ENCODE measurements at places on chromosomes 3 and 15.

GRCh38 chr3:113166719-113167492 is 44.5 kb upstream of the BOC start:
- DNase-seq, result no peak

DNA sequence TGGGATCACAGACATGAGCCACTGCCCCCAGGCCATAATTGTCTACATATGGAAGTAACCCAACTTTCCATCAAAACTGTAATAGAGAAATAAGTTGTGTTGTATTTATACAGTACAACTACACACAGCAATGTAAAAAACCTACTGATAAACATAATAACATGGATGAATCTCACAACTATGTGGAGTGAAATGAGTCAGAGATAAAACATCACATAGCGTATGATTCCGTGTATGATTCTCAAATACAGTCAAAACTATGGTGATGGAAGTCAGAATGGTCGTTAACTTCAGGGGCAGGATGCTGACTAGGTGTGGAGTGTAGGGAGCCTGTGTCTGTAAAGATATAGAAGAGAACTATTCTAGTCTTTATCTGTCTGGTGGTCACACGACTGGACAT is 332.7 kb upstream of the SLCO3A1 start:
- no peak for DNase-seq

DNA sequence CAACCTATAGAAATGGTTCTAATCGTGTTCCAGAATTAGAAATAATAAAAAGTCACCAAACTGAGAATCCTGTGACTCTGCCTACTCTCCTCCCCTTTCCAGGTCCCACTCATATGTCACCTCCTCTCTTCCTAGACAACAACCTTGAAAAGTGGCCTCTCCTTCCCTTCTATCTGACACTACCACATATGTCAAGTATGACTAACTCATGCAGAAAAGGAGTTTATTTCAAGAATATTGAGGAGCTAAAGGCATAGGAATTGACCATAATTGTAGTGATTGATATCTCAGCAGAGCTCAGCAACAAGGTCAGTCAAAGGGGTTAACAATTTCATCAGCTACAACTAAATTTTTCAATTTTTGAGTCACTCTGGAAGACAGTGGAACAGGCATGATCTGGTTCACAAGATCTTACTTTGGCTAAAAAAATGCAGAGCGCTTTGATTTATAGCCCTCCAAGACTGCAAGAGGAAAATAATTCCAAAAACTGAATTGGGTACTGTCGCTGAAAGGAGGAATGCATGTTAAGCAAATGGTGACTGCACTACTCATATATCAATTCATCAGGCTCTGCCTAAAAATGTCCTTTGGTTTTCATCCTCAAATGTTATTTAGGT is 160.6 kb upstream of the ARHGEF26 start:
- DNase-seq, result no peak

DNA sequence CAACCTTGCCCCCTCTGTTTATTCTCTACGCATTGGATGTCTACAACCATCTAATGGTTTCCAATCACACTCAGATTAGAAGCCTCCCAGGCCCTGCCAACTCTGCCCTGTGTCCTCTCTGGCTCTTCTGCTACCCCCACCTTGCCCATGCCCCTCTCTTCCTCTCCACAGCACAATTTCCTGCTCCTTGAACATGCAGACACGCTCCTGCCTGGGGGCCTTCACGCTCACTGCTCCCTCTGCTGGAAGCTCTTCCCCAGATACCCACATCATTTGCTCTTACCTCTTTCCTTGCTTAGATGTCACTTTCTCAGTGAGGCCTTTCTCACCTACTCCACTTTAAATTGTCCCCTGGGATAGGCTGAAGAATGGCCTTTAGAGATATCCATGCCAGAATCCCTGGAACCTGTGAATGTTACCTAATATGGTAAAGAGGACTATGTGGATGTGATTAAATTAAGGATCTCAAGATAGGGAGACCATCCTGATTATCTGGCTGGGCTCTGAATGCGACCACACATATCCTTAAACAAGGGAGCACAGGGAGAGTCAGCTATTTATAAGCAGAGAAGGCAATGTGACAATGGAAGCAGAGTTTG is 9.9 kb downstream of the KY start:
- peak; percentile 87 for DNase-seq

- DNase-seq, result no peak
Measured at GRCh38 chr15:79068790-79069189, 21.8 kb downstream of the RASGRF1 start.

DNA sequence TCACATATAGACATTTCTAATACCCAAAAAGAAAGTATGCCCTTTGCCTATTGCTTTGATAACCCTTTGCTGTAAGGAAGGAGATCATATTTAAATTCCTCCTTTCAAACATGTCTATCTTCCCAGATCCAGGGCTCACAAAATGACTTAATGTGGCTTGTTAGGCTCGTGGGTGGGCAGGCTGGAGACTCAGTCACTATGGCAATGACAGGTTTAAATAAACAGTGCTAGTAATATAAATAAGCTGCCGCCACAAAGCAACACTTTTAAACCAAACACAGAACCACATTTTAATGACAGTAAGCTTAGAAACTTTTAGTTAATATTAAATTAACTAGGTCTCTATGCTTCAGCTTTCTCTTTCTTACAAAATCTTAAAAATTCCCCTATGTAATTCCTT is 616.0 kb upstream of the NAALADL2 start:
- no peak for DNase-seq

DNA sequence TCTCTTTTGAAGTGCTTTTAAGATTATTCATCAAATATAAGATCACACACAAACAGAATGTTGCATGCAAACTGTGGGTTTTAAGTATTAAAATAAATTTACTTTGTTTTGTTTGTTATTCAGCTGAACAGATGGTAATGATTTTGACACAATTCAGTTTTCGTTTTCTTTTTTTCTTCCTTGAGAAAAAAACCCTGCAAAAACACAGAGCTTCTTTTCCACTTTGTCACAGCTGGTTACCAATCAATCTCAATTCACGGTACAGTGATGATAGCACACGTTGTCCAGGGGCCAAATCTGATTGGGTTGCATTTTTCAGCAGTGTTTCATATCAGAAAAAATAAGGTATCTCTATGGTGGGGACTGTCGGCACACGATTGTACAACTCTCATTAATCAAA is 473.6 kb downstream of the ROBO2 start:
- no peak for DNase-seq

- no peak for DNase-seq
Measured at GRCh38 chr3:146747928-146748327, 142.8 kb upstream of the PLSCR5 start.

DNA sequence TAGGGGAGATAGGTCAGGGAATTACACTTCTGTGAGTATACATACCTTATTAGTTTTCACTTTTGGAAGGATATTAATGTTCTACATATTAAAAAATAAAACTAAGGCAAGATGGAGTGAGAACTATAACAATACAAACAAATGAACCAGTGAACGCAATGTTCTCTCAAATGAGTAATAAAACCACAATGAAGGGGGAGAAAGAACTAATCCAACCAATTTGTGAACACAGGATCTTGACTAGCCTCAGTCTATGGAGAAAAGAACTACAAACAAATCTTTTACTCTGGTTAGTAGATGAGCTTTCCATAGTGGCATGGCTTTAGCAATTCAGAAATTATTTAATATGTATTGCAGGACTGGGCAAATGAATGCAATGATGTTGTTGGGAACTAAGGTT is 26.9 kb upstream of the ATOSA start:
- DNase-seq, result no peak

DNA sequence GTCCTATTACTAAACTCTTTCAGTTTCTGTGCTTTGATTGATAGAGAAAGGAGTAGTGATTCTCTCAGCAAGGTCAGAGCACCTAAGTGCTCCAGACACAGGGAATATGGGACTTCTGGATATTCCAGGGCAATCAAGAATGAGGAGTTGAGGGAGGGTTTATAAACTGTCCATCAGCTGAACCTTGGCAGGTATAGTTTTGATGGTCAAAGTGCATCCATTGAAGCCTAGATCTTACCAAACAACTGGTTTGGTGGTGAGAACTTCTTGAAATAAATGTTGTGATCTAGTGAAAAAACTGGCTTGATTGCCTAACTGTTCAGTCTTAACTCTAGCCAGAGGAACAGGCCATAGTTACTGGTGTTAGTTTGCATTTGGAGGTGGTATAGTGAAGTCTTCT is 207.0 kb upstream of the ONECUT1 start:
- DNase-seq, result no peak

DNA sequence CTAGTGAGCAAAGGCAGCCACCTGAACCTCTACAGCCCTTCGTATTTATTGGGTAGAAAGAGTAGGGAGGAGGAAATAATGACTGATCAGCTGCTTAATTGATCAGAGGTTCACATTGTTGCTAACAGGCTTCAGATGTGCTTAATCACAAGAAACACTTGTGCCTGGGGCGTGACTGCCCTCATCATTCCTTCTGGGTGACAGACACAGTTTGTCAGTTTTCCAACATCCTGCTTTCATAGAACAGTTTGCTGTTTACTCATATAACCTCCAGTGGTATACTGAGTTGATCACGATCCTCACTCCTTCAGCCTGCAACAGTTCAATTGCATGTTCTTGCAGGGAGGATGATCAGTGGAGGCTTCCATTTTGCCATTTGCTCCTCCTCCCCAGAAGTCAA is 13.6 kb upstream of the CASR start:
- DNase-seq, result no peak

- no peak for DNase-seq
Measured at GRCh38 chr3:55617385-55617784, 130.3 kb upstream of the WNT5A start.

DNA sequence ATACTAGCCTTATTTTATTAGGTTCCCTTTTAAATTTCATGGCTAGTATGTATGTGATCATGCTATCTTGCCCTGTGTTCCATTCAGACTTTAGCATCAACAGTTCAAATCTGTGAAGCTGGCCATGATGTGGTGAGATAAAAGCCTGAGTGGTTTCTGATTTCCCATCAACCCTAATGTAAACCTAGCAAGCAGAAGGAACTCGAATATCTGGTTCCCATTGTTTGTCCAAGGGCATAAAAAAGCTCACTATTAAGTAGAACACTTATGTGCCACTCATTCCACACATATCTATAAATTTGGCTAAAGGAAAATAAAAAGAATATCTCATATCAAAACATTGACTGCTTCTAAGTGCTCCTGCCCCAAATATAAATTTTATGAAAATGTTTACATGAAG is 311.7 kb downstream of the CADM2 start:
- DNase-seq, result no peak

GRCh38 chr3:171328419-171329082 is 131.7 kb downstream of the TNIK start:
- peak; percentile 80 for DNase-seq

DNA sequence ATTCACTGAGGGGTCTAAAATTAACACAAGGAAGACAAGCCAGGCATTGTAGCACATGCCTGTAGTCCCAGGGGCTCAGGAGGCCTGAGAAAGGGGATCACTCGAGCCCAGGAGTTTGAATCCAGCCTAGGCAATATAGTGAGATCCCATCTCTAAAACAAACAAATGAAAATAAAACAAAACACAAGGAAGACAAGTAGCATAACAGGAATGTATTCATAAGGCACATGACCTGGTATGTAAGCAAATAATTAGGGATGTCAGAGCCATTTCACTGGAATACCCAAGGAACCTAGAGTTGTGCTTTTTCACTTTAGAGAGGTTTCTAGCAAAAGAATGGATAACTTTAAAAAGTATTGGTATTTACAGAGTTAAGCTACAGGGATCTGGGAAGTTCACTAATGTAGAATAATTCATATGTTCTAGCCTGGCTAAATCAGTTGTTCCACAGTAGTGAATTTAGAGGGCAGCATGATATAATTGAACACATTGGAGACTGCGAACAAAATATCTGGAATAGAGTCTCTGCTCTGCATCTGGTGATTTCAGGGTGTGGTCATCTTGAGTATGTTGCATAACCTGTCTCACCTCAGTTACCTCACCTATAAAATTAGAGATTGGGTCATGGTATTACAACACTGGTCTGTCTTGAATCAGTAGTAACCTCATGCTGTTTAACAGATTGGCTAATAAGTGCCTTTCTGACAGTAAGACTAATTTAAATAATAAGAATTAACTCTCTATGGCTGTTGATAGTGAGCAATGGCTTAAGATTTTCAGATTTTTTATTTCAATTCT is 9.3 kb downstream of the GRAMD1C start:
- DNase-seq, result no peak

- DNase-seq, result peak; percentile 29
Measured at GRCh38 chr15:92068121-92068520, 214.6 kb downstream of the SLCO3A1 start.

- DNase-seq, result no peak
Measured at GRCh38 chr15:58387130-58387529, 44.7 kb upstream of the LIPC start.

- no peak for DNase-seq
Measured at GRCh38 chr15:43056696-43057095, 49.1 kb downstream of the UBR1 start.

GRCh38 chr15:89123181-89123525 is 34.9 kb downstream of the ABHD2 start:
- no peak for DNase-seq

DNA sequence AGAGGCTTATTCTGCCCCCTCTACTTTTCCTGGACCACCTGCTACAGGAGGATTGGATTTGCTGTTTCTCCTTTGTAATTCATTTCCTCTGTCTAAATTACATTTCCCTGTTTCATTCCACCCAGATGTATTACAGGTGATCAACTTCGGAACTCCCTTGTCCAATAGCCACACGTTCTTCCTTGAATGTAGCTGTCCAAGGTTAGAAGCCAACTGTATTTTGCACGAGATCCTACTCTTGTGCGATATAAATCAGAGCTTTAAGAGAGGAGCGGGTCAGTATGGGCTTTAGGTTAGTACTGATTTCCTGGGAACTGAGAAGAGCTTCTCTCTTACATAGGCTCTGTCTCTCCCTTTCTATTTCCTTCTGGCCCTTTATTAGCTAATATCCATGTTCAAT is 20.5 kb downstream of the GJD2 start:
- DNase-seq, result no peak

GRCh38 chr3:63926309-63926708 is 14.1 kb upstream of the SCAANT1 start:
- no peak for DNase-seq

- no peak for DNase-seq
Measured at GRCh38 chr3:38085311-38085942, 46.4 kb downstream of the DLEC1 start.

GRCh38 chr3:156209631-156210335 is 89.4 kb downstream of the KCNAB1 start:
- no peak for DNase-seq

- no peak for DNase-seq
Measured at GRCh38 chr15:62841269-62841628, 201.3 kb upstream of the TPM1 start.
